ENCODE measurements at places on chromosomes 16 and 17. TPM values are rescaled to one million over a fixed set of nuclear protein-coding genes. Genes with fewer than 3 reads are reported as not detected.

DNA sequence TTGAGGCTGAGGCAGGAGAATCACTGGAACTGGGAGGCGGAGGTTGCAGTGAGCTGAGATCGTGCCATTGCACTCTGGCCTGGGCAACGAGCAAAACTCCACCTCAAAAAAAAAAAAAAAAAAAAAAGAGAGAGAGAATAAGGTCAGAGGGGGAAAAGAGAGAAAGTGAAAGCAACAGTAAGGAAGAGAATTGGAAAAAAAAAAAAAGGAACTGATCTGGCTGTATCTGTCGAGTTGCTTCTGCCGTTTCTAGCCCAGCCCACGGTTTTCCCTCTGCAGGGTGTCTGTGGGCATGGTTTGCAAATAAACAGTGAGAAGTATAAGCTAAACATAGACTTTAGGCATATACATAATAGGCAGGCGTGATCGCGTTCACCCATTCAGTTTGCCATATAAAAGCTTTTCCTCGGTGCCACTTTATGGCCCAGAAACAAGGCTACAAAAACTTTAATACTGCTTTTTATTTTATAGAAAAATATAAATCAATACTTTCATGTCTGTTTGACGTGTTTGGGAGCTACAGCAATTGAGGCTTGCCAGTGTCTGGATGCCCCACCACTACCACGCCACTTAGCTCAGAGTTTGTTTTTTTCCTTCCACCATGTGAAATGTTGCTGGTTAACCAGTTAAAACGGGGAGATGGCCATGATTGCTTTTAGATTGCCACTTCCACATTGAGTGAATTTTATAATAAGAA lies 436.7 kb downstream of the MAF start:
- no peak for DNase-seq
- H3K4me1 ChIP-seq: peaks cover 8% of the 10 kb centered on the region
- peaks cover 11% of the 10 kb centered on the region for H3K36me3 ChIP-seq
- H3K27ac ChIP-seq: no peak overlapping the region
- H3K4me3 ChIP-seq: peak overlapping the region; percentile 70
- H3K27me3 ChIP-seq: no peaks in the 10 kb centered on the region

- H3K36me3 ChIP-seq: no peaks in the 10 kb centered on the region
- peaks cover 66% of the 10 kb centered on the region for H3K27me3 ChIP-seq
- no peak for DNase-seq
- no peak overlapping the region for H3K27ac ChIP-seq
- peaks cover 11% of the 10 kb centered on the region for H3K4me1 ChIP-seq
Observed at GRCh38 chr17:79843816-79844800, 4.9 kb upstream of the CBX4 start.

GRCh38 chr16:6600167-6600566 lies 732.5 kb upstream of the RBFOX1 start:
- no peak overlapping the region for H3K27ac ChIP-seq
- no peak overlapping the region for H3K4me3 ChIP-seq
- H3K36me3 ChIP-seq: no peaks in the 10 kb centered on the region
- no peaks in the 10 kb centered on the region for H3K4me1 ChIP-seq
- DNase-seq: no peak

DNA sequence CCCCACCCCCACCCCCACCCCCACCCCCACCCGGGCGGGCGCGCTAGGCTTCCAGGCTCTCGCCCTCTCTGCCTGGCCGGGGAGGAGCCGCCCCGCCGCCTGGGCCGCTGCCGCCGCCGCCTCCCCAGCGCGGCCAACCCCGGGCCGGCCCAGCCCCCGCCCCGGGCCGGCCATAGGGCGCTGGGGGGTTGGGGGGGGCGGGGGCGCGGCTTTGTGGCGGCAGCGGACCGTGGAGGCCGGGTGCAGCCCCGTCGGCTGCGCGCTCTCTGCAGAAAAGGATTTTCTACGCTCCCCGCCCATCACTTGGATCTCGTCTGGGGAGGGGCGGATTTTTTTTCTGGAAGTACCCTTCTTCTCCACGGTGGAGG lies 230.9 kb downstream of the MRTFB start:
- DNase-seq: peak; percentile 42
- peak overlapping the region; percentile 77 for H3K4me3 ChIP-seq
- H3K36me3 ChIP-seq: no peaks in the 10 kb centered on the region
- peaks cover 5% of the 10 kb centered on the region for H3K27me3 ChIP-seq

DNA sequence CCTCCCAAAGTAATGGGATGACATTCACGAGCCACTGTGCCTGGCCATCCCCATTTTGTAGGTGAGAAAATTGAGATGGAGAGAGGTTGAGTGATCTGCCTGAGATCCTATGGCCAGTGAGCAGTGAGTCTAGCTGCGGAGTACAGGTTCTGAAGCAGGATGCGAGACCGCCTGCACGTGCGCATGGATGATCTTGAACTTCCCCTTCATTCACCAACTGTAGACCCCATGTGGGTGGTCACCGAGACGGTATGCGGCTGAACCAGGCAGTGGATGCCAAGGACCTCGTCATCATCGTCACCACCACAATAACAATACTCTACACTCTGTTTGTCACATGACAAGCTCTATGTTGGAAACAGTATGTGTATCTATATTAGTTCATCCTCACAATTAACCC lies 6.2 kb upstream of the SPNS3 start:
- no peak for DNase-seq
- peaks cover 3% of the 10 kb centered on the region for H3K4me1 ChIP-seq
- H3K27me3 ChIP-seq: no peaks in the 10 kb centered on the region
- H3K27ac ChIP-seq: no peak overlapping the region
- no peak overlapping the region for H3K4me3 ChIP-seq

THAP11 gene
- total RNA-seq: 45.9 TPM

GRCh38 chr17:10328971-10329923 lies 43.6 kb downstream of the MYH13 start:
- H3K27ac ChIP-seq: no peak overlapping the region
- no peak overlapping the region for H3K4me3 ChIP-seq
- peaks cover 14% of the 10 kb centered on the region for H3K27me3 ChIP-seq
- no peak for DNase-seq

RDM1 gene
- total RNA-seq: 5.6 TPM

GRCh38 chr16:10935226-10935915 lies 6.9 kb downstream of the DEXI start:
- H3K27ac ChIP-seq: no peak overlapping the region
- DNase-seq: no peak
- no peak overlapping the region for H3K4me3 ChIP-seq
- no peaks in the 10 kb centered on the region for H3K27me3 ChIP-seq

DNA sequence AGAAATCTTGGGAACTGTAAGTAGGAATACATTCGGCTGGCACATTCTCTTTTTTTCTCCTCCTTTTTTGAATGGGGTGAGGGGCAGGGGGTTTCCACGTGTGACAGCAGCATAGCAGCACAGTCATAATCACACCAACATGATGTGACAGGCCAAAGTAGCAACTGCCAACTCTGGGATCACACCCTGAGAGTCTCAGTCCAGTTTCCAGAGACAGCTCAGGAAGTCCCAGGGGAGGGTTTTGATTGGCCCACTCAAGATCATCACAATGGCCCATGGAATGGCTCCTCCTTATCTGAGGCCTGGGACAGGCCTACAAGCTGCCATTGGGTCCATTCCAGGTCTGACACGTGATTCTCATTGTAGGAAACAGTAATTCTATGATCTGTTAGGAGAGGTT lies 207.1 kb upstream of the ASIC2 start:
- no peaks in the 10 kb centered on the region for H3K4me1 ChIP-seq
- peaks cover 7% of the 10 kb centered on the region for H3K27me3 ChIP-seq
- no peak overlapping the region for H3K27ac ChIP-seq
- no peak overlapping the region for H3K4me3 ChIP-seq

TBC1D3I gene
- total RNA-seq: not detected

TOM1L1 gene
- 0.74 TPM for total RNA-seq
